ENCODE measurements at places on chromosomes 2 and 18.

DNA sequence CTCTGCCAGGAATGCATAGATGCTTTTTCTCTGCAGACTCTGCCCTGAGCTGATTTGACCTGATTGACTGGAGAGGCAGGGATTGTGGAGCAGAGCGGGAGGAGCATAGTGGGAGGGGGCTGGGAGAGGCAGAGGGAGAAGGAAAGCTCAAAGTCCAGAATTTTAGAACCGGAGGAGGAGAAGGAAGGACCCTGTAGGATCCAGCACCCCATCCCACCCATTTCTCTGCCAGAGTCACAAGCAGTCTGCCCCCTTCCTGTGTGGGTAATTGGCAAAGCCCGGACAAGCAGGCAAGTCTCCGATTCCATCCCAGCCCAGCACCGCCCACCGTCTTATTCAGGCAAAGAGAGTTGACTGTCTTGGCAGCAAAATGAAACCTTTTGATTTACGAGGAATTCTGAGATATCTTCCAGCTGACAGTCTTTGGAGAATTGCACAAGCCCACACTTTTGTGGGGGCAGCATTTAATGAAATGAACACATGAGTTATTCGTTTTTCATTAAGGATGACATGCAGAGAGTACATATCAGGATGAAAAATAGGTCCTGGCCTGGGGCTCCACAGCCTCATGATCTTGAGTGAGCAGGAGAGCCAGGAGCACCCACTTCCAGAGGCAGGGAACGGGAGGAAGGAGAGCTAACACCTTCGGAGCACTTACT is 103.1 kb downstream of the MCFD2 start:
- no peak for DNase-seq

DNA sequence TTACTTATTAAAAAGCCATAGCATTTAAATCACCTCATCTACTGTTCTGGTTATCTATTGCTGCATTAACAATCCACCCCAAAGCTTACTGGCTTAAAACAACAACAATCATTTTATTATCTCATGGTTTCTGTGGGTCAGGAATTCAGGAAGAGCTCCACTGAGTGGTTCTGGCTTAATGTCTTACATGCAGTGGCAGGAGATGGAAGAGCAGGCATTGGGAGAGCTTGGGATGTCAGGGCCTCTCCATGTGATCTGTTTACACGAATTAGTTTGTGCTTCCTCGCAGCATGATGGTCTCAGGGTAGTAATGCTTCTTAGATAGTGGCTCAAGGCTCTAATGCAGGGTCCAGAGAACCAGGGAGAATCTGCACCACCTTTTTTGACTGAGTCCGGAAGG is 14.4 kb upstream of the REL start:
- DNase-seq = no peak

DNA sequence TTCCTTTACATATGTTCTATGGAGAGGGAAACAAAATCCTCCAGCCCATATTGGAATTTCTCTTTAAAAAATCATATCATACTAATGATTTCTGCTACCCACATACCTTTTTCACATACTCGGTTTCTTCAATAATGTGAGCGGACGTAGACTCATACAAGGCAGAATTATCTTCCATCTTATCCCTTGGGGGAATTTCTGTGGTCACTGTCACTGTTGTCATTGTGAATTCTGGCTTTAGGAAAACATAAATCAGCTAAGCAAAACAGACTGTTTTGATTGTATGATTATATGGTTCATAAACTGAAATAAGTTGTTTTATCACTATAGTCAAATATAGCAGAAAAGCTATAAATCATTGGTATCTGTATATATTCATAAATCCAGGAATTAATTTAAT is 16.7 kb downstream of the CCDC68 start:
- no peak for DNase-seq

DNA sequence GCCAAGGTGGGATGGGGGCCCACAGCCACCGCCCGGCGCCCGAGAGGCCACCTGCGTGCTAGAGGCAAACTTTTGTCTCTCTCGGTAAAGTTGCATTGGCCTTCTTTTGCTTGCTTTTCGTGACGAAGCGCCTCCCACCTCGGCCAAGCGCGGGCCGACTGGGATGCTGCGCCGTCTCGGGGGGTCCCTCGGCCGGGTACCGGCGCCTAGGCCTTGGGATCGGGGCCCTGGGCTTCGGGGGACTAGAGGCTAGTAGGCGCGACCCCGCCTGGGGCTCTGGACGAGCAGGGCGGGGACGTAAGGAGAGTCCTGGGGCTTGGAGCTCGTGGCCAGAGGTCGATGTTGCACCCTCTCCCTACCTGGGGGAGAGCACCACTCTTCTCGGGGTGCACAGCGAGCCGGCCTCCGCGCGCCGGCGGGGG is 545 bp downstream of the GLI2 start:
- no peak for DNase-seq

- DNase-seq = no peak
Measured at GRCh38 chr2:37326866-37327634, 2.4 kb upstream of the PRKD3 start.

GRCh38 chr2:75545922-75546321 is 14.8 kb downstream of the EVA1A start:
- DNase-seq = no peak

DNA sequence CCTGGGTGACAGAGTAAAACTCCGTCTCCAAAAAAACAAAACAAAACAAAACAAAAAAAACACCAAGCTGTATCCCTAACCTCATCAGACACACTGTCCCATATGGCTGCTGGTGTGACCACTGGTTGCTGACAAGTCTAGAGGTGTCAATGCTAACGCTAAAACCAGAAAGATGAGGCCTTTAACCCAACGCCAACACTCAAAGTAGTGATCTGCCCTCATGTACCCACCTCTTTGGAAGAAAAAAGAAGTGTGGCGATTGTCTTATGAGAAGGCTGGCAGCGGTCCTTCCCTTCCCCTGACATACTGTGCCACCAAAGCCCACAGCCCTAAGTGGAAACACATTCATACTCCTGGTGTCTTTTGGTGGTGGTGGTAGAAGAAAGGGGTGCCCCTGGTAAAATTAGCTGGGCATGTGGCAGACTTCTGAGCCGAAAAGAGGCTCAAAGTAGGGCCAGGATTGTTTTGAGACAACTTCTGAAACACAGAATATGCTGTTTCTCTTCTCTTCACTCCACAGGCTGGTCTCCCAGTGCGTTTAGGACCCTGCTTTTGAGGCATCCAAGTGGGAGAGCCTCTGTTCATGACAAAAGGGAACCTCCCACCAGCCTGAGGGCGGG is 9.8 kb downstream of the SERTAD2 start:
- no peak for DNase-seq

GRCh38 chr18:6219116-6219717 is 195.5 kb downstream of the L3MBTL4 start:
- DNase-seq = peak; percentile 90

Data from iPS-NIHi11 (cell line).